ENCODE measurements at places on chromosomes 12 and 14.

DNA sequence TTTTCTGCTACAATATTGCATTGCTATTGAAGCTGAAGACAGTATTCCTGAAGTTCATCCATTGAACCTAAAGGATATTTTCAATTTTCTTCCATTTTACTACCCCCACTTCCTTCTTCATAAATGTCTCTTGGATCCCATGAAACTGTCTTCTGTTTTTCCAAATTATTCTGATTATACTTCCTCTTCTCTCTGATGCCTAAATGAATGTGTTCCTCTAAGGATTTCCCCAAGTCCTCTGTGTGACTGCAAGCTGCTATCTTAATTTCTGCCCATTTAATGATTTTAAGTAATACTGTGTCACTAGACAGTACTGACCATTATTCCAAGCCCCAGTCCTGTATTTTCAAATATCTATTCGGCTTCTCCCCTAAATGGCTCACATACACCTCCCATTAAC, 102.9 kb downstream of the TAOK3 start:
- H3K27ac ChIP-seq = no peak overlapping the region
- no peaks in the 10 kb centered on the region for H3K36me3 ChIP-seq
- no peak overlapping the region for H3K4me3 ChIP-seq
- DNase-seq = no peak
- no peaks in the 10 kb centered on the region for H3K4me1 ChIP-seq

- no peak for DNase-seq
- no peaks in the 10 kb centered on the region for H3K27me3 ChIP-seq
- no peaks in the 10 kb centered on the region for H3K4me1 ChIP-seq
- no peak overlapping the region for H3K27ac ChIP-seq
- H3K36me3 ChIP-seq = peaks cover 55% of the 10 kb centered on the region
Observed at GRCh38 chr12:112188130-112188830, 62.9 kb downstream of the TRAFD1 start.

GRCh38 chr14:64612971-64613666, 63.4 kb downstream of the PPP1R36 start:
- H3K36me3 ChIP-seq = no peaks in the 10 kb centered on the region
- H3K27me3 ChIP-seq = no peaks in the 10 kb centered on the region
- peaks cover 9% of the 10 kb centered on the region for H3K4me1 ChIP-seq
- H3K4me3 ChIP-seq = no peak overlapping the region
- DNase-seq = no peak

- no peaks in the 10 kb centered on the region for H3K36me3 ChIP-seq
- DNase-seq = no peak
- H3K4me3 ChIP-seq = no peak overlapping the region
- H3K27ac ChIP-seq = no peak overlapping the region
Observed at GRCh38 chr12:70577283-70577634, 60.0 kb downstream of the PTPRB start.

DNA sequence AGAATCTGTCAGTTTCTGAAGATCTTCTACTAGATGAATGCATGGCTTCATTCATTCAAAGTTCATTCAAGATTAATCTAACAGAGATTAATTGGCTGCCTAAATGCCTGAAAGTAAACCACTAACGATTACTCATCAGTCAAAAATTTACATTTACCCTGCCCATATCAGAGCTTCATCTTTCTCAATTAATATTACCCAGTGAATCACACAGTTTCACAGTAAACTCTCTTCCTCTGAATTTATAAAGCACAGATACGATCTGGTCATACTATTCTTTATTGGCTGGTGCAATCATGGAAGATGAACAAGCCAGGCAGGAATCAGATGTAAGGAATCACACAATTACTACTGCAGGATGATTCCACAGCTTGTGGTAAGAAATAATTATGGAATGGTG, 377.7 kb downstream of the SLC16A7 start:
- no peak for DNase-seq
- no peaks in the 10 kb centered on the region for H3K27me3 ChIP-seq
- H3K27ac ChIP-seq = no peak overlapping the region

DNA sequence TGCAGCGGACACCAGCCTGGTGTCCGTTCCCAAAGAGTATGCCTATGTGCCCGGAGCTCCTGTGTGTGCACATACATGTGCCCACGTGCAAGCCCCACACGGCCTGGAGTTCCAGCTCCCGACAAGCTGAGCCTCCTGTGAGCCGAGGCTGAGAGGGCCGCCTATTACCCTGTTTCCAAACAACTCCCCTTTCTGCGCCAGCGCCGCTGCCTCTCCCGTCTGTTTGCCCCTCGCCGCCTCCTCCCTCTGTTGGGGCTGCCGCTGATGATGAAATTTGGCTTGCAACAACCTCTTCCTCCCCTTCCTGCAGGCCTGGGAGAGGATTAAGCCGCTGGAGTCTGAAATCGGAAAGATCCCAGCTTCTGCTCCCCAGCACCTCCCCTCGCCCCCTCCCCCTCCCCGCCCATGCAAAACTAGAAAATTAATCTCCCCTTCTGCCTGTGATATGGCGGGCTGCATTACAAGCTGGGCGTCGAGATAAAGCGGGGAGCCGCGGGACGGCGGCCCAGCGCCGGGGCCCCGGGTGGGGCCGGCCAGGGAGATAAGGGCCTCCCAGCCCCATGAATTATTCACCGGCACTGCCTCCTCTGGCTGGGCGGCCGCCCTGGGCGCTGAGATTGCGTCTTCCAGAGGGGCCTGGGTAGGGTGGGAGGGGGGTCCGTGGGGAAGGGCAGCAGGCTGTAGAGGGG, 6.8 kb upstream of the ASIC1 start:
- H3K27ac ChIP-seq = no peak overlapping the region
- peak; percentile 44 for DNase-seq
- H3K4me3 ChIP-seq = no peak overlapping the region
- no peaks in the 10 kb centered on the region for H3K36me3 ChIP-seq
- H3K4me1 ChIP-seq = no peaks in the 10 kb centered on the region
- H3K27me3 ChIP-seq = peaks cover 7% of the 10 kb centered on the region

GRCh38 chr12:33026791-33027190, 130.2 kb upstream of the PKP2 start:
- no peak overlapping the region for H3K27ac ChIP-seq
- no peaks in the 10 kb centered on the region for H3K27me3 ChIP-seq
- H3K4me1 ChIP-seq = no peaks in the 10 kb centered on the region
- no peaks in the 10 kb centered on the region for H3K36me3 ChIP-seq
- no peak for DNase-seq

DNA sequence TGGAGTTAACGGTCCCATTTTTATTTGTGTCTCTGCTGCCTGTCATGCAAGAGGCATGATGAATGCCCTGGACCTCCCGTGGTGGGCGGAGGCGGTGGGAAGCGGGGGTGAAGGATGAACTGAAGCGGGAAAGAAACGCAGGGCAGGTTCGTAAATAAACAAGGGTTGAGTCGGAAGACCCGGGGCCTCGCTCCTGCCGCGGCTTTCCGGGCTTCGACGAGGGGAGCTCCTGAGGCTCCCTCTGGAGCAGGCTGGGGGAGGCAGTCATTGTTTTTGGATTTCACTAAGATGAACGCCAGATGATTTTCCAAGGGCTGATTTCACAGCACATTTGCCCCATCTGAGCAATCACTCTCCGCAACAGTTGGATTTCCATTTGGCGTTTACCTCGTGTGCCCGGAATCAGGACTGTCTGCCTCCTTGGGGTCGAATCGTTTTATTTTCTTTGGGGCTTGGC, 130.2 kb downstream of the SLC38A6 start:
- H3K27me3 ChIP-seq = no peaks in the 10 kb centered on the region

- H3K4me3 ChIP-seq = no peak overlapping the region
- DNase-seq = no peak
- no peaks in the 10 kb centered on the region for H3K27me3 ChIP-seq
- peaks cover 21% of the 10 kb centered on the region for H3K36me3 ChIP-seq
Observed at GRCh38 chr12:50121641-50122040, 9.6 kb downstream of the COX14 start.

DNA sequence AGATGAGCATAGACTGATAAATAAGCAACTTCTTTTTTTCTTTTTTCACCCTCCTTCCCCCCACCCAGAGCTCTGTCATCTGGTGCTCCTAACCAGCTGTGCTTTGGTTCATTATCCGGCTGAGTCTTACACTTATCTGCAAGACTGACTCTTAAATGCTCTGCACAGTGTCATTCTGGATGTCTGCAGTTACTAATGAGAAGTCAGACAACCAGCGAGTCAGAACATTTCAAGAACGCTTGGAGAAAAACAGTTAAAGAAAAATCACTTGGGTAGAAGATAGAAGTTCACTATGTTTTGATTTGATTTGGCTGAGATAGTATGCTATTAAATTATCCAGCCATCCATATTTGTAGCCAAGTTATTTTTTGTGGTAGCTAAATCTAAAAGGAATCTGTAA, 328.9 kb upstream of the PRICKLE1 start:
- H3K4me3 ChIP-seq = no peak overlapping the region
- no peaks in the 10 kb centered on the region for H3K4me1 ChIP-seq
- no peaks in the 10 kb centered on the region for H3K36me3 ChIP-seq
- H3K27me3 ChIP-seq = no peaks in the 10 kb centered on the region
- peak; percentile 8 for DNase-seq
- H3K27ac ChIP-seq = peak overlapping the region; percentile 67

DNA sequence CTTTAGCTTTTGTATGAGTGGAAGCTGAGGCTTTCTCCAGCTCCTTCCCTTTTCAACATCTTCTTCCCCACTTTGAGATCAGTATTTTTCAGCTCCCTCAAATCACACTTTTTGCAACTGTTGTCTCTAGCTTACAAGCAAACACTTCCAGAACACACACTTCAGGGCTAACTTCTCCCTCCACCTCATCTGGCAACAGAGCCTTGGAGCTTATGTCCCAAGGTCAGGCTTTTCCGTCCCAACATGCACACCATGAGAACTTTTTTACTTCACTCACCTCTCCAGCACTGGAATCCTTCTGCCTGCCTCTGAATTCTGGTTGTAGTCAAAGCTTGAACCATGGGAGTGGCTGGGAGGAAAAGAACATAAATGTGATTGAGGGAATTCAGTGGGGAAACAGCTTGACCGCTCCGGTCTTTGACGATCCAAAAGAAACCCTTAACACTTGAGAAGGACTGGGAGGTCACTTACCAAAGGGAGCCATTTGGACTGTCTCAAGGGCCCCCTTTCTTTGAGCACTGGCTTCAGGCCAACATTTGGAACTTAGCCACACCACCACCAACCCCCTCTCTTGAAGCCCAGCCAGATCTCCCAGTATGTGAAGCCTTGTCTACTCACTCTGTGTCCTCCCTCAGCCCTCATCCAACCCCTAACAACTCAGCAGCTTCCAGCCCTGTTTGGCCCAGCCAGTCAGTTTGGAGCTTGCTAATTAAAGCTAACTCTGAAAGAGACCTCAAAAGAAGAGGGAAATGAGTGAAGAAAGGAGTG, 3.9 kb upstream of the BLOC1S1 start:
- no peak for DNase-seq
- H3K4me1 ChIP-seq = peaks cover 13% of the 10 kb centered on the region
- no peaks in the 10 kb centered on the region for H3K36me3 ChIP-seq
- H3K4me3 ChIP-seq = no peak overlapping the region
- no peaks in the 10 kb centered on the region for H3K27me3 ChIP-seq

DNA sequence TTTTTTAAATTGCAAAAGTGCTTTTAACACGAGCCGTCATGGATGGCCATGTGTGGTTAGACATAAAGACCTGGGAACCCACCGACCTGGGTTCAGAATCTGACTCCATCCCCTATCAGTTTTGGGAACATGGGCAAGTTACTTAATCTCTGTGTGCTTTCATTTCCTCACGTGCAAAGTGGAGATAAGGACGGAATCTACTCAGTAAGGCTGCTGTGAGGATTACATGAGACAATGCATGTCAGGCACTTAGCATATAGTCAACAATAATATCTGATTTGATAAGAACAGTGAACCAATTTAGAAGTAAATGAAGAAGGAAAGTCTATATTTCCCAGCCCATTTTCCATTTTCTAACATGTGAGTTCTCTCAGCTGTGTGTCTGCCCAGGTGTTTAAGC, 235.4 kb downstream of the SUDS3 start:
- H3K27ac ChIP-seq = no peak overlapping the region
- H3K4me1 ChIP-seq = no peaks in the 10 kb centered on the region
- DNase-seq = no peak
- H3K36me3 ChIP-seq = no peaks in the 10 kb centered on the region
- H3K27me3 ChIP-seq = no peaks in the 10 kb centered on the region
- H3K4me3 ChIP-seq = no peak overlapping the region

- H3K4me1 ChIP-seq = 0 out of 2 replicates have a peak, but pooled peaks cover 3% of the 10 kb centered on the region
- H3K4me3 ChIP-seq = no peak overlapping the region
- no peaks in the 10 kb centered on the region for H3K36me3 ChIP-seq
- H3K27ac ChIP-seq = no peak overlapping the region
Observed at GRCh38 chr14:68733086-68733914, 59.6 kb downstream of the ZFP36L1 start.

GRCh38 chr14:24355009-24355408, 13.0 kb upstream of the NFATC4 start:
- H3K36me3 ChIP-seq = no peaks in the 10 kb centered on the region
- H3K4me3 ChIP-seq = no peak overlapping the region
- no peaks in the 10 kb centered on the region for H3K4me1 ChIP-seq
- H3K27ac ChIP-seq = no peak overlapping the region
- no peak for DNase-seq

DNA sequence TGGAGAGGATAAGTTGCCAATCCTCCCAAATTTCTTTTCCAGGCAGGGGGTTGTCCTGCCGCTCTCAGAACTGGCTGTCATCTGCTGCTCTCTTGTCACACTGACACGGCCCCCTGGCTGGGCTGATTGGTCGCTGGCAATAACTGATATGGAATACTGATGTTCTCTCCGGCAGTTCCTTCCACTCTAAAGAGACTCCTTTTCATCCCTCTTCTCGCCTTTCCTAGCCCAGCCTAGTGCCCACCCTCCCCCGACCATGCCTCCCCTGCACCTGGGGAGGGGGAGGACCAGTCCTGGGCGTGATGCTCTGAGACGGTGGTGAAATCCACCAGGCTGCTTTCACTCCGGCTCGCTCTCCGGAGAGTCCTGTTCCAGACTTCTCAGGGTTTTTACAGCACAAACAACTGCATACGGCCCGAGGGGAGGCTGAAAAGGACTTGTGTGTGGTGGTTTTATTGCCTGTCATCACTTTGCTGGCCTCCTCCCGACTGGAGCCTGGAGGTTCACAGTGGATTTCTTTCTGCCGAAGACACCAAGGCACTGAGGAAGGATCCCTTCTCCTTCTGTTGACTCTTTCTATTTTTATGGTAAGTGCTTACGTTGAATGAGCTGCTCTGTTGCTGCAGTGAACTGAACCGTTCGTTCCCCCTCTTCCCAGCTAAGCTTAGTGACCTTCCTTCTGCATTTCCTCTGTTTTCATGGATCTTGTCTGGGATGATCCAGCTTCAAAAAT, at the start of gene ANO4:
ANO4 (plus strand) TSS at position 336 of the 733 bp plus-strand sequence. CDS start 107,010 bp downstream, outside the sequence.
- H3K27me3 ChIP-seq = no peaks in the 10 kb centered on the region
- peak within 1 kb of the TSS; percentile 26 for H3K4me3 ChIP-seq
- peaks cover 7% of the 10 kb centered on the region for H3K4me1 ChIP-seq
- peak; percentile 8 for DNase-seq
